Sciatic nerve (tissue), 2 donors: ENCODE measurements at places on chromosomes 13 and 19. TPM values are rescaled to one million over a fixed set of nuclear protein-coding genes. Genes with fewer than 3 reads are reported as not detected.

DNA sequence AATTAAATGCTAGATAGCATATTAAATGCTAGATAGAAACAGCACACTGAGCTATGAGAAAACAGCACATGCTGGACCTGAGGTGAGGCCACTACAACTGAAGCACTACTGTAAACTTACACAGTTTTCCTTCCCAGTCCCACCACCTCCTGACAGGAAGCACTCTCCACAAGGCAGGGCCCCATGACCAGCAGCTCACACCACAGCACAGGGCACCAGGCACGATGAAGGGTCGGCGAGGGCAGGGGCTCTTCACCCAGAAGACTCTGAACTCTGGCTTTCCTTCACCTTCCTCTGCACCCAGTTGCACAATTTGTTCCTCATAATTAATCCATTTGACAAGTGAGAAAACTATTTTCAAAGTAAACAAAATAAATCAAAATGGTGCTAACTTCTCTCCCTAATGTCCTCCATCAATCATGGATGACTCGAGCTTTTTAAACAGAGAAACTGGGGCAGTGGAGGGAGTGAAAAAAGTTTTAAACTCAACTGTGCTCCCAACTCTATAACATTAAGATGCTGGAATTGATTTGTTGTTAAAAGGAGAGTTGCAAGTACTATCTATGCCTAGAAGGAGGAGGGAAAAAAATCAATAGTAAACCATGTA is 568.7 kb downstream of the UQCRFS1 start:
- no peak for DNase-seq

GRCh38 chr13:26847281-26847680 is 86.7 kb upstream of the GPR12 start:
- DNase-seq = no peak

DNA sequence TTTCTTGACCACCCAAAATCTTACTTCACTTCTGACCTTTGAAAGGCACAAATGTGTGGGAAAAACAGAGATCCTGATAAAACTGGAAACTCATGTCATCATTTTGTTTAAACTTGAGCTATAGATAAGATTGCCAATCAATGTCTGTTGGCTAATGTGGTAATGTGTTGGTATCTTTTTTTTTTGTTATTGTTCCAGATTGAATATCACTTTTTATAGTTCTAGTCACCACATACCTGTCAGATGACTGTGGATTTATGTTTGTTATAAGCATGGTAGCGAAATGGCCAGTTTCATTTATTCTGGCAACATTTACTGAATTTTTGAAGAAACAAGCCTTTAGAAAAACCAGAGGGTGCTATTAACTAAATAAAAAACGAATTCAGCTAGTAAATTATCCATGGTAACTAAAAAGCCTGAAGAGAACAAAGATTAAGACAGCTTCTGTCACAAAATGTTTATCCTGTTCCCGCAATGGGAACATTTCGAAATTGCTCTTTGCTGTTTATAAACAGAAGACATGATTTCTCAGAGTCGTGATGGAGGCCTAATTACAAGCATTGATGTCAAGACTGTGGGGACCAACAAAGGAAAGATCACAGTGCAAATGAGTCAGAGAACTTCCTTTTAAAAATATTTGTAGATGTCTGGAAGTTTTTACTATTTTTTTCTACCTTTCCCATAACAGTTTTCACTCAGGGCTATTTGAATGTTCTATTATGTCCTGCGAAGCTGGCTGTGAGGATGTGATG is 82.9 kb upstream of the POSTN start:
- DNase-seq = no peak

- DNase-seq = no peak
These were observed 53.6 kb downstream of the NWD1 start for GRCh38 chr19:16773259-16773658.

GRCh38 chr19:41235480-41235879 is 16.5 kb downstream of the AXL start:
- no peak for DNase-seq

GRCh38 chr13:90999401-90999800 is 348.1 kb upstream of the MIR17HG start:
- no peak for DNase-seq

DNA sequence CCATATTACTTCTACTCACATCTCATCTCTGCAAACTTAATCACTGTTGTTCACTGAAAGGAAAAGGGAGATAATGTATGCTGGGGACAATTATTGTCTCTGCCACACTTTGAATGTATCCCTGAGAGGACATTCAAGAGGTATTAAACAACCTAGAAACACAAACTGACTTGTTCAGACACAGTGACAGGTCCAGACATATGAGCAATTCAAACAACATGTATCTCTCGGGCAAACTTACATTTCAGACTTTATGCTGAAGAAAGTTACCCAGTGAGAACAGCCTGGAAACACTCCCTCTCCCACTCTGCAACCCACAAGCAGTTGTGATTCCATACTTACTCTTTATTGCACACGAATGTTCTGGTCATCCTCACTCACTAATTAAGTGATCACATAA is 968.7 kb upstream of the SLC10A2 start:
- DNase-seq = no peak

DNA sequence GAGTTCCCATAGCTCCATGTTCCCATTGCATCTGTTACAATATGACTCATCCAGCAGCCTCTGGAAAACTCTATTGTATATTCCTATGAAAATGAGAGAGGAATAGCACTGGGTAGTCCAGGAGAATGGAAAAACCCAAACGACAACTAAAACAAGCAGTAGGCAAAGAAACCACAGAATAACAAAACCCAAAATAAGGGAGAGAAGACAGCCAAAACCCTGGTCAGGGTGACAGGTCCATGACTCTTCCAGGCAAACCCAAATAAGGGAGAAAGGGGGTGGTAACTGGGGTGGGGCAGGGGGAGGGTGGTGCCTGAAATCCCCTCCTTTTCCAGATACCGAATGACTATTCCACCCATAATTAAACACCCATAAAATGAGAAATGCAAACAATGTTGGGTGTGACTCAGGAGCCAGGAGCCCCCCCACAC is 4.0 kb upstream of the ZNF8 start:
- DNase-seq = no peak

DNA sequence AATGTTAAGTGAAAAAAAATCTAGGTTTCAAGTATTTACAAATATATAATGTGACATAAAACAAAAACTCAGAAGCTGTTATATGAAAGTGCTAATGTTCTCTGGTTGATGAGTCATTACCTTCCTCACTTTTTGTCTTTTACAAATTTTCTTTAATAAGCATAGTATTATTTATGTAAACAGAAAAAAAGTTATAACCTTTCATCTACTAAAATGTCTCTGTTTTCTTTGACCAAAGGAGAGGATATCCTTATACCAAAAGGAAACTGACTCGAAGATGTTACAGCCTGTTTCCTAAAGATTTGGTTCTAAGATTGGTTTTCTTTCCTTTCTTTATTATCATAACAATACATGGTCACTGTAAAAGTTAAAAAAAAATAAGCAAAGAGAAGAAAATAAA is 38.0 kb downstream of the RCBTB2 start:
- no peak for DNase-seq

GRCh38 chr13:61275251-61275650 is 140.4 kb downstream of the PCDH20 start:
- no peak for DNase-seq

DNA sequence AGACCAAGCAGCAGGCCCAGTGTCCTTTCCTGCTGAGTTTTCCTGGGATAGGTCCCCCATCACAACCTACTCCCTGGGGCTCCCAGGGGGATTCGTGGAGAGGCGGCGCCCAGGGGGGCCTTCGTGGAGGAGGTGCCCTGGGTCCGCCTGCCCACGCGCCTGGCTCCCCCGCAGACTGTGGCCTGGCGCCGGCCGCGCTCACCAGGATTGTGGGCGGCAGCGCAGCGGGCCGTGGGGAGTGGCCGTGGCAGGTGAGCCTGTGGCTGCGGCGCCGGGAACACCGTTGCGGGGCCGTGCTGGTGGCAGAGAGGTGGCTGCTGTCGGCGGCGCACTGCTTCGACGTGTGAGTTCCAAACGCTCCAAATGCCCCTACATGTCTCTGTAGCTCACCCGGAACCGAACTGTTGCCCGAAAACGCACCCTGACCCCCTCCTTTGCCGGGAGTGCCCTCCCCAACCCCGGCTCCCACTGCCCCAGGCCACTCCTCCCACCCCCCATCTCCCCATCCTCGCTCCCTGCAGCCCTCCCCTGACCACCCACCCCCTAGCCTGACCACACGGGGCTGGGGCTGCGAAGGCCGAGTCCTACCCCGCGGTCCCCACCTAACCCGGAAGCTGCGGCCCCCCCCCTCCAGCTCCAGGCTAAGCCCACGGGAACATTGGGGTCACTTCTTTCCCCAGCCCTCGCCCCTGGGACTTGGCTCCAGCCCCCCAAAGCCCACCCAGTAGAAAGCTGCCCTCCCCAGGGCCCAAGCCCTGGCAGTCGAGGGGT is 3.3 kb downstream of the TIMM13 start:
- no peak for DNase-seq

- no peak for DNase-seq
These were observed 2818.6 kb upstream of the PCDH20 start for GRCh38 chr13:64234255-64234654.

- peak; percentile 50 for DNase-seq
These were observed 1.9 kb downstream of the C2CD4C start for GRCh38 chr19:406971-407510.

DNA sequence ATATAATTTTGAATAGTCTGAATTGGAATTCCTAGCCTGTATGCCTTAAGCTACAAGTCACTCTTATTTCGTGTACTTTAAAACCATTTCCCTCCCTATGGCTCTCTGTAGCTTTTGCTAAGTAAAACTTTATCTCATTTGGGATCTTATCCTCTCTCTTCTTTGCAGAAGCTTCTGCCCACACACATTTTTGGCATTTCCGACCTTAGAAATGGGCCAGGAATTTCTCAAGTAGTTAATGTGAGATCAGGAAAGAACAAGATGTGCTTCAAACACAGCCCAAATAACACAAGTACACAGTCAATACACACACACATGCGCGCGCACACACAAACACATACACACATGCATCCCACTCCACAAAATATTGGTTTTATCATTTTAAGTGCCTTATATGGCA is 931.0 kb upstream of the MIR17HG start:
- DNase-seq = no peak

- DNase-seq = no peak
These were observed 20.8 kb downstream of the NOVA2 start for GRCh38 chr19:45952686-45953505.

DNA sequence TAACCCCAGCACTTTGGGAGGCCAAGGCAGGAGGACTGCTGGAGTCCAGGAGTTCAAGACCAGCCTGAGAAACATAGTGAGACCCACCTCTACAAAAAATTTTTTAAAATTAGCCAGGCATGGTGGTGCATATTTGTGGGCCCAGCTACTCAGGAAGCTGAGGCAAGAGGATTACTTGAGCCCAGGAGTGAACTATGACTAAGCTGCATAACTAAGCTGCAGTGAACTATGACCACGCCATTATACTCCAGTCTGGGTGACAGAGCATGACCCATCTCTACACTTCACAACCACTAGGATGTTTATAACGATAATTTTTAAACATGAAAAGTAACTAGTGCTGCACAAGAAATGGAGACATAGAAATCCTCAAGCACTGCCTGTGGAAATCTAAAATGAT is 352.7 kb upstream of the SGCG start:
- no peak for DNase-seq

- no peak for DNase-seq
These were observed 173.7 kb downstream of the KLF12 start for GRCh38 chr13:73960474-73960873.

DNA sequence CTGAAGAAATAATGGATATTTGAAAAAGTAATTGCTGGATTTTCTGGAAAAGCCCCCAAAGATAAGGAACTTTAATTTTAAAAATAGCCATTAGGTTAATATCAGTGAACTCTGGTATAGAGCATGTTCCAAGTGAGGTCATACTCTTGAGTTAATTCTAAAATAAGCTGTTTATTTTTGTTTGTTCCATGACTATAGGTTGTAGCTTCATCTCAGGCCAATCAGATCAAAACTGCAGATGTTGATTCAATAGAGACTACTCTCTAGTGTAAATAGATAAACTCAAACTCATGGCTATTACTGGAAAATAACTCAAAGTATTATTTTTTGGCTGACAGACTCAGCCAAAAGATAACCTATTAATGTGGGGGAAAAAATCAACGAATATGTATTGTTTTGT is 815.1 kb downstream of the DIAPH3 start:
- no peak for DNase-seq

DNA sequence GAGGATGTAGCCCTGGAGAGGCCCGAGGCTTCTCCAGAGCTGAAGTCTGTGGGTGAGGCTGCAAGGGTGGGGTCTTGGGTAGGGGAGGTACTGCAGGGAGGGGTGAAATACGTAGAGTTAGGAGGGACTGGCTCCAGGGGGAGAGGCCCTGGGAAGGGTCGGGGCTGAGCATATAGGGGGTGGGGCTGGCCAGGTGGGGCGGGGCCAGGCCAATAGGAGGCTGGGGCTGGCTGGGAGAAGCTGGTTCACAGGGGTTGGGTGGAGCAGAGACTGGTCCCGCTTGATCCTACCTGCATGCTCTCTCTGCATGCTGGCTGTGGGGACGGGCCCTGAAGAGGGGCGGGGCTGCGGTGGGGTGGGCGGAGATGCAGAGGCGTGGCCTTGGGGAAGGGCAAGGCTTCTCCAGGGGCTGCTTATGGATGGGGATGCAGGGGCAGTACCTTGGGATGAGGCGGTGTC is 51.9 kb downstream of the CELF5 start:
- no peak for DNase-seq

DNA sequence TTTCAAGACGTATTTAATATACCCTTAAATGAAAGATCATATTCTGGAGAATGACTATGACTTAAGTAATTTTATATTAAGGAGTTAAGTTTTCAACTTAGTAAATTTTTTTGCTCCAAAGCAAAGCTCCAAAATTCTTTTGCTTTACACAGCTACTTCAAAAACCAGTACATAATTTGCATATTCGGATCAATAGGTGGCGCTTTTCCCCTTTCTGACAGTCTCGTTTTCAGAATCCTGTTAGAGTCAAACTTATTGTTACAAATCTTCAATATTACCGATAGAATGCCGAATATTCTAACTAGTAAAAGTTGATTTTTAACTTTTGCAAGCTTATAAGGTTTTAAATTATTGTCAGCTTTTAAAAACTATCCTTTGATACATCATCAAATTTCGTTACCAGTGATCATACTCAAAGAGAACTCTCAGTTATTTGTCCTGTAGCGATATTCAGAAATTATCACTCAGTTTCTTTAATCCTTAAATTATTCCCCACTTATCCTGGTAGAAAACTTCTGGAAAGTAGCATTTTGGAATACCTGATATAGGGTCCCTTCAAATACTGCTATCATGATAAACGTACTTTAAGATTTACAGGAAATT is 852.7 kb upstream of the KLHL1 start:
- no peak for DNase-seq

Gene CABP5
- not detected for total RNA-seq

Gene GFY
- total RNA-seq = not detected

Gene CYP4F11
- 2.1 TPM for total RNA-seq

Gene ZNF480
- 13.7 TPM for total RNA-seq

Gene ZNF433
- 4.8 TPM for total RNA-seq

Gene SHANK1
- 1.4 TPM for total RNA-seq

Gene ZNF561
- 33.8 TPM for total RNA-seq

Gene SNAPC2
- total RNA-seq = 14.9 TPM

Gene CD22
- 23.8 TPM for total RNA-seq

Gene FRY
- 88.8 TPM for total RNA-seq
